Astrocyte of the hippocampus (primary cell): ENCODE measurements at places on chromosomes 16 and 17.
A peak's percentile ranks its signal among the peaks of the same experiment; 100 is the strongest.

GRCh38 chr17:47702391-47702995, 8.5 kb downstream of the TBKBP1 start:
- no peak for DNase-seq

GRCh38 chr17:39237586-39237985, 11.8 kb upstream of the STAC2 start:
- DNase-seq: no peak

DNA sequence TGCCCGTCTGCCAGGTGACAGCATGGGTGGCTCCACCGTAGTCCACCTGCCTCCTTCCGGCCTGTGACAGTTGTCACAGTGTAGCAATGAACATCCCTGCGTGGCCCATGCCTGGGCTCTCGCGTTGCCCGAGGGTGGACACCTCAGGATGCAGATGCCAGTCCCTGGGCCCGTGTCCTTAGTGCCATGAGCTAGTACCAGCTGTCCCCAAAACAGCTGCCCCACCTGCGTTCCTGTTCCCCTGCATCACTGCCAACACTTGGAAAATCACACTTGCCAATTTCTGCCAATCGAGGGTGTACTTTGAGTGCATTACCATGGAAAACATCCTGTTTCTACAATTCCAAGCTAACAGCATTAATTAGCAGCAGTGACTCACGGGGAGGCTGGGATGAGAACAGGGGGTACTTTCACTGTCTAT, 9.0 kb upstream of the C16orf95 start:
- DNase-seq: peak; percentile 44

DNA sequence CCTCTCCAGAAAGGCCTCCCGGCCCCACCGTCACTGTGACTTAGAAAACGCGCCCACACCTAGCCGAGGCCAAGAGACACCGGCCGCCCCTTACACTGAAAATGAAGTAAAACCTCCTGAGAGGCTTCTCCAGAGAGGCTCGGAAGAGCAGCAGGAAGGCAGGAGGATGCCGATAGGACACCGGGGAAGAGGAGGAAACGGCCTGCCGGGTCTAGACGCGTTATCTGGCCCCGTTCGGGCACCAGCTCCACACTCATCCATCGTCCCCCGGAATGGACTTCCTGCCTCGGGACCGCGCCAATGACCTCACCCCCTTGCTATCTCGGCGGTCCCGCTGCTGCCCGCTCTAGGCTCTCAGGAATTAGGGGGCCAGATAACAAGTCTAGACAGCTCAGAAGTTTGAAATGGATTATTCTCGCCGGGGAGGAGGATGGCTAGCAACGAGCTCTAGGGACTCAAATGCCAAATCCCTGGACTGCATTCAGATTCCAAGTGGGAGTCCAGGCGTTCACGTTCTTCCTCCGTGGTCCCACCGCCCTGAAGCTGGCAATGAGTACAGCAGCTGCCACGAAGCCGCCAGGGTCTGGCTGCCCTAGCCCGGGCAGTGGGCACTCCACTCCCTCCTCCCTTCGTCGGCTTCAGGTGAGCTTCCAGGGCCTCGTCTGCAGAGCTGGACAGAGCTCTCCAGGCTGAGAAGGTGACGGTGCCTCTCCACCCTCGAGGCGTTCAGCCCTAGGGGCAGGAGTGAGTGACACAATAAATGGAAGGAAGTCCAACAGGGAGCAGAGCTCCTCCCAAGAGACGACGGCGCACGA, 350.9 kb downstream of the FOXL1 start:
- DNase-seq: peak; percentile 73

GRCh38 chr16:69111216-69111875, 5.9 kb downstream of the HAS3 start:
- DNase-seq: no peak

DNA sequence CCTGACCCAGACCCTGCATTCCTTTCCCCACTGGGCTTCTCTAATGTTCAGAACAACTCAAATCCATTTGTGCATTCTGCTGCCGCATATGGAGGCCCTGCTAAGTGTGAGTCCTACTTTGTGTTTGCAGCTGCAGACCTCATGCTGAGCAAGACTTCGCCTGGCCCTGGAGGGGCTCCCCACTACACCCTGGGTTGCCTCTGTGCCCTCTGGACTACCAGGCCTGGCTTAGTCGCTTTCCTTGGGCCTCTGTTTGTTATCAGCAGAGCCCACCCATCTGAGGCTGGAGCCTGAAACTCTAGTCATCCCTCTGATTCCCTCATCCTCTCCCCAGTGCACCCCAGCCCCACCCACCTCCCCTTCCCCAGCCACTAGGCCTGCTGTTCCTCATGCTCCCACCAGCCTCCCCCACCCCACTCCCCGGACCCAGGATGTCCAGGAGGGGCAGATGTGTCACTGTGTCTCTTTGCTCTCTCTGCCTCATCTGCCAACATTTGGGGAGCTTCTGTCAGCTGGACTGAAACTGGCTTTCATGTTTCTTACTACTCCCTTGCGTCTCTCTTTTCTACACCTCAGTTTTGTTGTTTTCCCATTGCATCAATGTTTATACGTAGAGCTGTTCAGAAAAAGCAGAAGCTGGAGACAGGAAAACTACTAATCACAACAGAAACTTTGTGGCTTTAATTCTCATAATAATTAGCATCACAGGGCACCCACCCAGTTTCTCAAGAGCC, 17.9 kb upstream of the CD300E start:
- DNase-seq: no peak

DNA sequence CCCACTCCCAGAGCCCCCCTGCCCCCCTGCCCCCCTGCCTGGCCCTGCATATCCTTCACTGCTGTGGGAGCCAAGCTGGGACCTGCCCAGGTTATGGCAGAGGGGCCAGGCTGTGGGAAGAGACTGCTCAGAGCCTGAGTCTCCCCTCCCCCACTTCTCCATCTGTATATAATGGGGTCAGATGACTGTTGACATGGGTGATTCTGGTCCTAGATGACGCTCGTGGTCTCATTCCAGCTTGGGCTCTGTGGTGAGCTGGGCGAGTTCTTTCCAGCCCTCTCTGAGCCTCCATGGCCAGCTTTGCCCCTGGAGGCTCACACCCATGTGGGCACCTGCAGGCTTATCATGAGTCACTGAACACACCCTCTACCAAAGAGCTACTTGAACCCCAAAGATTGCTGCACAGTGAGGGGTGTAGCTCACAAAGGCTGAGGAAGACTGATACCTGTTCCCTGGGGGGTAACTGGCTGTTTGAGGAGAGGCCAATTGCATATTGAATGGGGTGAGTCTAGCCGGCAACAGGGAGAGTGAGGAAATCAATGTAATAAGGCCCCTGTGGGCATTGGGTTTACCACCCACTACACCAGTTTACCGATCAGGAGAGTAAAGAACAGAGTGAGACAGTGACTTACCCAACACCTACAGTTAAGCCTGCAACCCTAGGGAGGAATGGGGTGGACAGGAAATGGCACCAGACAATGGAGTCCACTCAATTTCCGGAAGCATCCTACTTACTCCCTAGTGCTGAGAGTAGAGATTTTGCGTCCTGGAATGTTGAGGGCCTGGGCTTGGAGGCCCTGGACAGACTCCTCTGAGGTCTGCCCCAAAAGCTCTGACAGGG, 4.2 kb upstream of the SREBF1 start:
- peak; percentile 53 for DNase-seq

DNA sequence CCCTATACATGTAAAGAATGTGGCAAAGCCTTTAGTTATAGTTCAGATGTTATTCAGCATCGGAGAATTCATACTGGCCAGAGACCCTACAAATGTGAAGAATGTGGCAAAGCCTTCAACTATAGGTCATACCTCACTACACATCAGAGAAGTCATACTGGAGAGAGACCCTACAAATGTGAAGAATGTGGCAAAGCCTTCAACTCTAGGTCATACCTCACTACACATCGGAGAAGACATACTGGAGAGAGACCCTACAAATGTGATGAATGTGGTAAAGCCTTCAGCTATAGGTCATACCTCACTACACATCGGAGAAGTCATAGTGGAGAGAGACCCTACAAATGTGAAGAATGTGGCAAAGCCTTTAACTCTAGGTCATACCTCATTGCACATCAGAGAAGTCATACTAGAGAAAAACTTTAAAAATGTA, 42.5 kb downstream of the ZNF267 start:
- DNase-seq: no peak

GRCh38 chr17:38748892-38749222, 721 bp upstream of the PCGF2 start:
- DNase-seq: no peak

DNA sequence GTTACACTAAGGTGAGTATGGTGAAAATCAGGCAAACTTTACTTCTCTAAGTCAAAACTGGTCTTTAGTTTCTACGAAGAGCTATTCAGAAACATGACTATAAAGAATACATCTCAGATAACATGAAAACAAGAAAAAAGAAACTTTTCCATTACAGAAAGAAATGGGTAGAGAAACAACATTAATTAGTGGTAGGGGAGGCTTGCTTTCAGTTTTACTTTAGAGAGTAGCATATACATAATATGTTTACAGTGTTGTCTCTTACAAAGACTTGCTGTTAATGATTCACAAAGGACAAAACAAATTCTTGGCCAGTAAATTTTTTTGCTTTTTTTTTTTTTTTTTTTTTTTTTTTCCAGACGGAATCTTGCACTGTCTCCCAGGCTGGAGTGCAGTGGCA, 34.2 kb downstream of the CRLF3 start:
- no peak for DNase-seq

GRCh38 chr16:68985855-68986254, 119.6 kb upstream of the HAS3 start:
- peak; percentile 44 for DNase-seq

DNA sequence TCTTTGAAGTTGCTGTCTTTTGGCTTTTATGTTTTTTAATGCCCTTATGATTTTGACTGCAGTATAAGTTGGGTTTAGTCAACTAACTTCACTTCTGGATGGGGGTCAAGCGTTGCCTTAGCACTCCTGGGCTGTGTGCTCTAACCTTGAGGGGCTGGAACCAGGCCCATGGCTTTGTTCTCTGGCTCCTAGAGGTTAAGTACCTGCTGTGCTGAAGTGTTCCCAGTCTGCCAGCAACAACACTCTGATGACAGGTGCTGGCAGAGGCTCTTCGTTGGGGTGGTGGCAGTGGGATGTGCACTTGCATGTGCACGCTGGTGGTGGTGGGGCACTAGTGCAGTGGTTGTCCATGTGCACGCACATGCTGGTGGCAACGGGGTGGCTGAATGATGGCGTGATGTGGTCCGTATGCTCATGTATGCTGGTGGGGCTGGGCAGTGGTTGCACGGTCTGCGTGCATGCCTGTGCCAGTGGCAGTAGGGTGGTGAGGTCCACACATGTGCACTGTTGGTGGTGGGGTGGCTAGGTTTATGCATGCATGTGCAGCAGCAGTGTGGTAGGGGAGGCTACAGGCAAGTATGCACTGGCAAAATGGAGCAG, 447.8 kb upstream of the GOT2 start:
- DNase-seq: no peak

GRCh38 chr16:324201-324450, 28.4 kb downstream of the AXIN1 start:
- DNase-seq: no peak

GRCh38 chr16:3971261-3971660, 90.7 kb upstream of the CREBBP start:
- DNase-seq: peak; percentile 65

GRCh38 chr17:38556239-38556638, 49.5 kb downstream of the SRCIN1 start:
- no peak for DNase-seq

- DNase-seq: no peak
These were observed 23.1 kb downstream of the CACNA1G start for GRCh38 chr17:50583641-50584040.

DNA sequence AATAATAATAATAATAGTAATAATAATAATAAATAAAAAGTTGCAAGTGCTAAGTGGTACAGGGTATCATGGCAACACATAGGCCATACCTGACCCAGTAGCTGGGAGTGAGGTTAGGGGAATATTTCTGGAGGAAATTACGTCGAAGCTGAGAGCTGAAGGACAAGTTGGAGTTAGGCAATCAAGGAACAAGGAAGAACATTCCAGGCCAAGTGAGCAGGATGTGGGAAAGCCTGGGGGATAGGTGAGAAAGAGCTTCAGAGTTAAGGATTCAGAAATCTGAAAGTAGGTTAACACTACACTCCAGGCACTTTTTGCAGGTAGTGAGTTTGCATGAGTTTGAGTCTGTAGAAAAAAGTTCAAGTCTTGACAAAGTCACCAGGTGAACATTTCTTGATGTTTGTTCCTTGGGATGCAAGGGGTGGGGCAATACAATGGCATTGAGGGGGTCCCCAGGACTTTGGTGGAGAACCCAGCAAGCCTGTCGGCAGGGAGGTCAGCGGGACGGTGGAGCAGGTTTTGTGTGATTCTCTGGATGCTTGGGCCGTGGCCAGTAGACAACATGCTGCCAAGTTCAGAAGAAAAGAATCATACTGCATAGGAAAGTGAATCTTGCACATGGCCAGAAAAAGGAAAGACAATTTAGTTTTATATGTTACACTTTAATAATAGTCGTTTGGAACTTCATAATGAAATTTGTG, 27.7 kb upstream of the MPHOSPH6 start:
- DNase-seq: no peak
